Activated CD4-positive, alpha-beta memory T cell treated with anti-CD3 and anti-CD28 coated beads, Interleukin-2, amount 10 ng/mL, durations not matched to agents 7 days and 5 days (primary cell): ENCODE measurements at places on chromosomes 4 and X. TPM values are rescaled to one million over a fixed set of nuclear protein-coding genes. Genes with fewer than 3 reads are reported as not detected.

DNA sequence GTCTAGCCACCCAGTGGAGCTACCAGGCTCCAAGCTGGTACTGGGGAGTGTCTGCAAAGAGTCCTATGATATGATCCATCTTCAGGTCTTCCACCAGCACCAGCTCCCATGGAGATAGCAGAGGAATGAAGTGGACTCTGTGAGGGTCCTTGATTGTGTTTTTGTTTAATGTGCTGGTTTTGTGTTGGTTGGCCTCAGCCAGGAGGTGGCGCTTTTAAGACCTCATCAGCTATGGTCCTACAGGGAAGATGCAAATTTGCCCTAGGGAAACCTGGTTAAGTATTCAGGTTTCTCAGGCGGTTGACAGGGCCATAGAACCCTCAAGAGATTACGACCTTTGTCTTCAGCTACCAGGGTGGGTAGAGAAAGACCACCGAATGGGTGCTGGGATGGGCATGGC is 1141.1 kb downstream of the STIM2 start:
- no peak for DNase-seq

- no peak for DNase-seq
These were observed 56.0 kb upstream of the PGK1 start for GRCh38 chrX:78048052-78048451.

DNA sequence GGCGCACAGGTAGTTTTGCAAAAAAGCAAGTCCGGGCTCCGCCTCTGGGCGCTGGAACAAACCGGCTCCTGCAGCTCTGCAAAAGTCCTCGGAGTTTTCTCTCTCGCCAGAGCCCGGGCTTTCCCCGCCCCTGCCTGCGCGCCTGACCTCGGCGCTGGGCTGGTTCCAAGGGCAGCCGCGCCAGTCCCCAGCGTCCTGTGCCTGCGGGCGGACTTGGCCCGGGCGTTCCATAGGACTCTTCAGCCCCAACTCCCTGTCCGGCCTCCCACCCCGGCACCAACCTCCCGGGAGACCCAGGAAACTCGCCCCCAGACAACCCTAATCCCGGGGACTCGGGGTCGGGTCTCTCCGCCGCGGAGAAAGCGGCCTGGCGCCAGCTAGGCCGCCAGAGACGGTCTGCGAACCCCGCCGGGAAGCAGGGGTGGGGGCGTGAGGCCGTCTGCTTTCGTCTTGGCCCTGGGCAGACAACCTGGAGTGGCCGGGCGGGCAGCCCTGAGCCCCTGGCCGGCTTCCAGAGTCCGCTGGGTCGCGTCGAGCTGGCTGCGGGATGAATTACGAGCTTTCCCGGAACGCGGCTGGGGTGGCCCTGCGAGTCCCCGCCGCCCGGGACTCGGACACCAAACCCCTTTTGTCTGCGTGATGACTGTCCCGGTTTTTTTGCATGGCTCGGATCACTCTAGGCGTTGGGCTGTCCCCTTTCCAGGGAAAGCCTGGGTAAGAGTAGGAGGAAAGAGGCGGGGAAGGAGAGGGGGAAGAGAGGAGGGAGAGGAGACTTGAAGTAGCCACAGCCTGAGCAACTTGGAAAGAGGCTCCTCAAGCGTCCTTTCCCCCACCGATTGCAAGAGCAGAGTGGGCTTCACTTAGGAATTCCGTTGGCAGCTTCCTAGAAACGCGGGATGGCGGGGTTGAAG is 916 bp downstream of the MXRA5 start:
- no peak for DNase-seq

GRCh38 chr4:33751050-33751449 is 2493.3 kb downstream of the ARAP2 start:
- DNase-seq, result no peak

DNA sequence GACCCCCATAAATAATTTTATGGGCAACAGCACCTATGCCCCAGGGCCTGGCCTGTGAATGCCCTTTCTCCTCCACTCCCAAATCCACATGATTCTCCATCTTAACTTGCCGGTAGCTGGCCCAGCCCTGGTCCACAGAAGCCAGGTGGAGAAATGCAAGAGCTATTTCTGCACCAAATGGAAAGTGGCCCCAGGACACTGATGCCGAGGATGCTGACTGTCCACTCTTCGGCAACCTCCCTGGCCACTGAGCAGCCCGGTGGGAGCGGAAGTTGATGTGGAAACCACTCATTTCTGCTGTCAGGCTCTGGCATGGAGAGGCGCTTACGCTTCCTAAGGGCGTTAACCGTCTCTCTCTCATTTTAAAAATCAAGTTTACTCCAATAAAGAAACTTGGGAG is 58.8 kb downstream of the JAKMIP1 start:
- no peak for DNase-seq

GRCh38 chr4:26191353-26191752 is 129.5 kb upstream of the RBPJ start:
- DNase-seq, result no peak

GRCh38 chr4:118367872-118368271 is 15.1 kb upstream of the PRSS12 start:
- no peak for DNase-seq

- DNase-seq, result no peak
These were observed 37.8 kb downstream of the SH3KBP1 start for GRCh38 chrX:19849464-19850080.

- no peak for DNase-seq
These were observed 175.1 kb upstream of the KIT start for GRCh38 chr4:54482529-54483200.

LONRF3 gene
- 0.50 TPM for total RNA-seq

ARX gene
- not detected for total RNA-seq

PFKFB1 gene
- total RNA-seq, result 0.60 TPM
